ENCODE measurements at places on chromosomes 13 and 19.
A peak's percentile ranks its signal among the peaks of the same experiment; 100 is the strongest.

DNA sequence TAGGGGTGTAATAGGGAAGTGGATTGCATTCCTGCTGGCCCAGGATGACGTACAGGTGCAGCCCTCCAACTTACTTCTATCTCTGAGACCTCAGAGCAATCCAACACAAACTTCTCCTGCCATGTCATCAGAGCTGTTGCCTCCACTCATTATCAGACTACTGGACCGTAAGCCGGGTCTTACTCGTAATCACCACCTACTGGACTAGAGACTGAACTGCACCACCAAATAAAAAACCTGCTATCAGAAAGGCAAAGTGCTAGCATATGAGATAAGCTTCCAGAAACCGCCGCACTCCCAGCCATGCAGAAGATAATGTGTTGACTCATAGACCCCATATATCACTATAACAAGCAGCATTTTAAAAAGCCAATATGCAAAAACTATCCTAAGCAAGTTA is 102.0 kb downstream of the SLITRK1 start:
- no peaks in the 10 kb centered on the region for H3K36me3 ChIP-seq
- H3K4me3 ChIP-seq, result no peak overlapping the region
- no peaks in the 10 kb centered on the region for H3K4me1 ChIP-seq
- H3K27me3 ChIP-seq, result no peaks in the 10 kb centered on the region

DNA sequence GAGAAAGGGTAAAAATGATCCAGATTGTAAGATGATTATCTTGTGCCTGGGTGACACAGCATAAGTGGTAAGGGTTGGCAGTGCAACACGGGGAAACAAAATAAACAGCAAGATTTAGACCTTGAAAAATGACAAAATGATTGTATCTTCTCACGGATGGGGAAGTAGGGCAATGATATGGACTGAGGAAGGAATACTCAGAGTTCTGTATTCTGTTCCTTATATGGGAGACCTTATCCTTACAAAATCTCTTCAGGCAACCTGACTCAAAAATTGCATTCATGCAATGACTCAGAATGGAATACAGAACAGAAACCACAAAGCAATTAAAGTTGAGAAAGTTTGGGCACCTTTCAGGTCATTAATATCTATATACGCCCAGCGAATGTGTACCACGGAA is 149.0 kb downstream of the HS6ST3 start:
- no peaks in the 10 kb centered on the region for H3K27me3 ChIP-seq
- no peak overlapping the region for H3K27ac ChIP-seq
- H3K4me3 ChIP-seq, result no peak overlapping the region
- no peaks in the 10 kb centered on the region for H3K36me3 ChIP-seq

GRCh38 chr13:43348397-43348796 is 325.0 kb downstream of the DNAJC15 start:
- H3K36me3 ChIP-seq, result no peaks in the 10 kb centered on the region
- no peak overlapping the region for H3K4me3 ChIP-seq
- H3K27ac ChIP-seq, result no peak overlapping the region
- no peak for DNase-seq

DNA sequence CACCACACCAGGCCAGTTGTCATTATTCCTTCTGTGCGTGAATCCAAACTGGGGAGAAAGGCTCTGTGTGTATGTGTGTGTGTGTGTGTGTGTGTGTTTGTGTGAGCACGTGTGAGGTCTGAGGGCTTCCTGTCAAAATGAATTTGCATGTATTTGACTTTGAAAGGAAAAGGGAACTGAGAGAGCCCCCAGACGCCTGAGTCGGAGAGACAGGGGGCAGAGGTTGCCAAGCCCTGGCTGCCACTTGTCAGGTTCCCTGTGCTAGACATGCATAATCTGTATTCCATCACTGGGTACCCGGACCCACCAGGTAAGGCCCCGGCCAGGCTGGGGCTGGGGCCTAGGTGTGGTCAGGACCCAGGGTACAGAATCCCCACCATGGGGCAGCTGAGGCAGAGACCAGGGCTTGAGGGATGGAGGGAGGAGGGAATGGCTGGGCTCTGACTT is at the start of gene CLEC17A:
Gene CLEC17A, plus strand, starts transcription at position 191 of the 447 bp plus-strand sequence. Its CDS starts 77 bp downstream, at position 268.
- H3K27me3 ChIP-seq, result no peaks in the 10 kb centered on the region
- peak within 1 kb of the TSS; percentile 99 for H3K4me3 ChIP-seq
- peak within 1 kb of the TSS; percentile 96 for H3K27ac ChIP-seq

GRCh38 chr13:59024434-59024833 is 1139.3 kb downstream of the DIAPH3 start:
- H3K4me3 ChIP-seq, result no peak overlapping the region
- H3K27ac ChIP-seq, result no peak overlapping the region
- no peaks in the 10 kb centered on the region for H3K4me1 ChIP-seq
- no peaks in the 10 kb centered on the region for H3K27me3 ChIP-seq

- H3K4me3 ChIP-seq, result no peak overlapping the region
- no peak overlapping the region for H3K27ac ChIP-seq
These were observed 34.1 kb downstream of the ERCC5 start for GRCh38 chr13:102879793-102880499.

DNA sequence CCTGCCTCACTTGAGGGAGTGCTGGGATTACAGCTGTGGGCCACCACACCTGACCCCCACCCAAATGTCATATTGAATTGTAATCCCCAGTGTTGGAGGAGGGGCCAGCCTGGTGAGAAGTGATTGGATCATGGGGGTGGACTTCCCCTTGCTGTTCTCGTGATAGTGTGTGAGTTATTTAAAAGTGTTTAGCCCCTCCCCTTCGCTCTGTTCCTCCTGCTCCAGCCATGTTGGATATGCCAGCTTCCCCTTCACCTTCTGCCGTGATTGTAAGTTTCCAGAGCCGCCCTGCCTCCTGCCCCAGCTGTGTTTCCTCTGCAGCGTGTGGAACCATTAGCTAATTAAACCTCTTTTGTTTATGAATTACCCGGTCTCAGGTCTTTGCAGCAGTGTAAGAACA is 13.7 kb downstream of the CHAMP1 start:
- DNase-seq, result no peak
- H3K27me3 ChIP-seq, result no peaks in the 10 kb centered on the region
- no peak overlapping the region for H3K4me3 ChIP-seq
- peak overlapping the region; percentile 50 for H3K27ac ChIP-seq

DNA sequence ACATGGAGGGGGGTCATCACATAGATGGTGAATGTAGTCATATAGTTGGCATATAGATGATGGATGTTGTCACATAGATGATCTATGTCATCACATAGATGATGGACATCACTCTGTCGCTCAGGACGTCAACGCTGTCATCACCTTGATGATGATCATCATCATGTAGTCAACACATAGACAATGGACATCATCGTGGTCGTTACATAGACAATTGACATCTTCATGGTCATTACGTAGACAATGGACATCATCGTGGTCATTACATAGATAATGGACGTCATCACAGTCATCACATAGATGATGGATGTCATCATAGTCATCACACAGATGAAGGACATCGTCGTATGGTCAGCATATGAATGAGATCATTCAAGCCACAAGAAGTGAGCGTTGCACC is 28.6 kb upstream of the SLC15A1 start:
- H3K4me3 ChIP-seq, result no peak overlapping the region
- no peaks in the 10 kb centered on the region for H3K4me1 ChIP-seq
- H3K27me3 ChIP-seq, result peaks cover 16% of the 10 kb centered on the region
- H3K36me3 ChIP-seq, result no peaks in the 10 kb centered on the region
- no peak for DNase-seq
- no peak overlapping the region for H3K27ac ChIP-seq

DNA sequence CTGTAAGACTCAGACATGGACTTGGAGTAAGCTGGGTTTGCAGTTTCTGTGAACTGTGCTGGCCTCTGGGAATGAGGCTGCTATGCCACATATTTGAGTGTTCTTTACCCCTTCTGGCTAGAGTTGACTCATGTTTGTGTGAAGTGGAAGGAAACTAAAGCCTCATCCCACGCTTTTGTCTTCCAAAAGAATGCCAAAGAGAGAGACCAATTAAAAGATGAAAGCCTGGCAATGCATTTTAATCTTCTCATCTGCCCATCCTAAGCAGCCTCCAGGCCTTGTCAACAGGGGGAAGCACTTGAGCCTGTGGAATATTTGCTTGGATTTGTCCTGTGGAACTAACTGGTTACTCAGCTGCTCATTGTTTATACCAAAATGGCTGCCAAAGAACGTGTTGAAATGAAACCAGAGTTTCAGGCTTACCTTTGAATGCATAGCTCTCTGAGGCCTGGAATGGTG is 49.1 kb downstream of the LMO7 start:
- no peak overlapping the region for H3K27ac ChIP-seq
- no peaks in the 10 kb centered on the region for H3K4me1 ChIP-seq
- no peak overlapping the region for H3K4me3 ChIP-seq
- H3K36me3 ChIP-seq, result peaks cover 7% of the 10 kb centered on the region

GRCh38 chr19:29873801-29874575 is 62.2 kb downstream of the CCNE1 start:
- H3K27ac ChIP-seq, result no peak overlapping the region
- no peaks in the 10 kb centered on the region for H3K36me3 ChIP-seq
- peaks cover 10% of the 10 kb centered on the region for H3K27me3 ChIP-seq

DNA sequence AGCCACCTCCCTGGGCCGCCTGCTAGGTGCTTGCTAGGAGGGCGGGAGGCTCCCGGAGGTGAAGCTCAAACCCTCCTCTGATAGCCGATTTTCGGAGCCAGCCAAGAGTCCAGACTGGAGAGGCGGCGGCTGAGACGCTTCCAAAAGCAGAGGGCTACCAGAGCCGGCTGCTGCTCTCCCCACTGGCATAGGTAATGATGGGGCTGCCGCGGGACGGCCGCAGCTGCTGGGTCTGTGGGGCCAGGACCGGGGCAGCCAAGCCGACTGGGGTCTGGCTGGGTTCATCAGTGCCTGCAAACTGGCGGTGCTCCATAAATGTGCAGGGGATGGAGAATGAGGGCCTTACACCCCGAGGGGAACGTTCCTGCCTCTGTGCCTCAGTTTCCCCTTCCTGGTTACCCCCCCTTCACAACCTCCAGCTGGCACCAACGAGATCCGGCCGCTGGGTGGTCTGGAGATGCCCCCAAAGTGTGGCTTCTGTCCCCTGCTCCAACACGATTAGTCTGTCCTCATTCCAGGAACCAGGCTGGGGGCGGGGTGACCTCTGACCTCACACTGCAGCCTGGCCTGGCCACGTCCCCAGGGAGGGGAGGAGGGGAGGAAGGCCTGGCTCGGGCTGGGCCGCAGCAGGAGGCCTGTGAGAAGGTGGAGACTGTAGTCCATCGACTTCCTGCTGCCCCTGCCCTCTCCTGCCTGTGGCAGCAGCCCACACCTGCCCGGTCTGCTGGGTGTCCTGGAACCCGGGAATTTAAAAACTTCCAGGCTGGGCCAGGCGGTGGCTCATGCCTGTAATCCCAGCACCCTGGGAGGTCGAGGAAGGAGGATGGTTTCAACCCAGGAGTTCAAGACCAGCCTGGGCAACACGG is 3.8 kb upstream of the WDR18 start:
- H3K27me3 ChIP-seq, result no peaks in the 10 kb centered on the region
- H3K36me3 ChIP-seq, result no peaks in the 10 kb centered on the region
- H3K4me1 ChIP-seq, result peaks cover 9% of the 10 kb centered on the region

- H3K4me3 ChIP-seq, result no peak overlapping the region
- H3K27ac ChIP-seq, result no peak overlapping the region
- H3K4me1 ChIP-seq, result no peaks in the 10 kb centered on the region
- H3K27me3 ChIP-seq, result peaks cover 10% of the 10 kb centered on the region
These were observed 23.2 kb downstream of the IGFL3 start for GRCh38 chr19:46101293-46101692.

DNA sequence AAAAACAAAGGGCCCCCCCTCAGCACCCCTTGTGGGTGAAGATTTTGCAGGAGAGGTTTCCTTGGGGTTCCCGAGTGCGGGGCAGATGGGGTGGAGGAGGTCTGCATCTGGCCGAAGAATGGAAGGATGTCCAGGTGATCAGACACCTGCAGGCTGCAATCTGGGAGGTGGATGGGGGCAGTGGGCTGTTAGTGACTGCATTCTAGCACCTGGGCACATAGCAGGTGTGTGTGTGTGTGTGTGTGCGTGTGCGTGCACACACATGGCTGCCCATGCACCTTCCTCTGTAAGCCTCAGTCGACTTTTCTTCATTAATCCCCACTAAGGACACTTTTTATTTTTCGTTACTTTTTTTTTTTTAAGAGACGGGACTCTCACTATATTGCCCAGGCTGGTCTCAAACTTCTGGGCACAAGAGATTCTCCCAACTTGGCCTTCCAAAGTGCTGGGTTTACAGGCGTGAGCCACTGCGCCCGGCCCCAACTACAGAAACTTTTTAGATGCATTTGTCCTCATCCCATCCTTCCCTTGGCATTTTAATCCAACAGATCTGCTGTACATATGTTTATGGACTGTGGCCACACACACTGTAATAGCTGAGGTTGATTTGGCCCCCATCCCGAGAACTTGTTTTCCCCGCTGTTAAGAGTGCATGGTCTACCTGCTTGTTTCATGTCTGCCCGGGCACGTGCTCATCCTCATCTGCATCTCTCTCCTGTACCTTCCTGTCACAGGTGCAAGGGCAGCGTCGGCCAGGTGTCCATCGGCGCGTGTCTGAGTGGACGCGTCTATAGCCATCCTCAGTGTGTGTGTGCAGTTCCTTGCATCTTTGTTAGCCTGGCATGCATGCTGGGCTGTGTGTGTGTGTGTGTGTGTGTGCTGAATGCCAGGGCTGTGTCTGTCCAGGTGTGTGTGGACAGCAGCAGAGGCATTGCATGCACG is 731 bp downstream of the MAG start:
- H3K27me3 ChIP-seq, result peaks cover 2% of the 10 kb centered on the region
- no peak overlapping the region for H3K4me3 ChIP-seq
- no peak overlapping the region for H3K27ac ChIP-seq
- no peaks in the 10 kb centered on the region for H3K36me3 ChIP-seq
- DNase-seq, result no peak

DNA sequence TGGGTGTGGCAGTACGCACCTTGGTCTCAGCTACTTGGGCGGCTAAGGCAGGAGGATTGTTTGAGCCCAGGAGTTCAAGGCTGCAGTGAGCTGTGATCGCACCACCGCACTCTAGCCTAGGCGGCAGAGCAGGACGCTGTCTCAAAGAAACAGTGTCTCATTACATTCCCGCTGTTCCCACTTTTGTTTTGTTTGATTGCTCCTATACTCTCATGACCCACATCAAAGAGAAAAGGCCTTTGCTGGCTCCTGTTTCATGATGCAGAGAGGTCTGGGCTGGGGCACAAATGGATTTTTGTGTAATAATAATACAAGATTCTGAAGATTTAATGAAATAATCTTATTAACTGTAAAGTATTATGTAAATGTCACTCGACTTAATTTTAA is 85.7 kb downstream of the LACC1 start:
- peaks cover 3% of the 10 kb centered on the region for H3K27me3 ChIP-seq
- no peak overlapping the region for H3K4me3 ChIP-seq
- no peak overlapping the region for H3K27ac ChIP-seq
- no peaks in the 10 kb centered on the region for H3K36me3 ChIP-seq
- no peak for DNase-seq

DNA sequence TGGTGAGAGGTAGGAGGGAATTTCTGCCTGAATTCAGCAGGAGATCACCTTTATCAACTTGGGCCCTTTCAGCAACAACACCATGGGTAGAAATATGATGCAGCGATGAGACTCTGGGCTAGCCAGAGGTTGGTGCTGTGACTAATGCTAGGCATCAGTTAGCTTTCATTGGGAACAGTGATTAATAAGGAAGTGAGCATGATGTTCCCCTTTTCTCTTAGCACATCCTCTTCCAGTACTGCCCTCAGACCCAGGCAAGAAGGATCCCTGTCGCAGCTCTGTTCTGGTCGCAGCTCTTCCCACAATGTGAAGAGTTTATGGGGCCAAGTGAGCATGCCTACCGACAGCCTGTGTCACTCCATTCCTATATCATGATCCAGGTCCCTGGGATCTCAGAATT is 100.5 kb downstream of the FLT1 start:
- H3K4me3 ChIP-seq, result no peak overlapping the region
- H3K27me3 ChIP-seq, result no peaks in the 10 kb centered on the region
- no peak for DNase-seq
- peaks cover 3% of the 10 kb centered on the region for H3K4me1 ChIP-seq
- peaks cover 8% of the 10 kb centered on the region for H3K36me3 ChIP-seq

Measured in memory B cell (primary cell).